MG63 (cell line): ENCODE measurements at places on chromosomes 1 and 21. TPM values are rescaled to one million over a fixed set of nuclear protein-coding genes. Genes with fewer than 3 reads are reported as not detected.

Gene TMEM79
- 2.4 and 5.8 TPM in 2 replicates for total RNA-seq

Gene FHAD1
- 0.33 and 1.1 TPM in 2 replicates for total RNA-seq

Gene FCGR2B
- not detected in 2 replicates for total RNA-seq

Gene KRTAP12-2
- total RNA-seq, result not detected in 2 replicates
